Left ventricle myocardium inferior (tissue), 1 donor: ENCODE measurements at places on chromosomes 7 and 10. TPM values are rescaled to one million over a fixed set of nuclear protein-coding genes. Genes with fewer than 3 reads are reported as not detected.

EGR2 gene
- total RNA-seq, result 0.52 TPM

GRCh38 chr10:103241262-103242011 is 4.2 kb upstream of the RPEL1 start:
- DNase-seq, result no peak
- H3K4me1 ChIP-seq, result peaks cover 8% of the 10 kb centered on the region
- peak overlapping the region; percentile 30 for H3K27ac ChIP-seq
- no peaks in the 10 kb centered on the region for H3K27me3 ChIP-seq
- no peak overlapping the region for H3K4me3 ChIP-seq

- H3K4me3 ChIP-seq, result peak overlapping the region; percentile 64
- H3K27me3 ChIP-seq, result no peaks in the 10 kb centered on the region
- peaks cover 36% of the 10 kb centered on the region for H3K4me1 ChIP-seq
- peak overlapping the region; percentile 83 for H3K27ac ChIP-seq
Measured at GRCh38 chr10:112375721-112376395, 1.9 kb downstream of the ACSL5 start.

DNA sequence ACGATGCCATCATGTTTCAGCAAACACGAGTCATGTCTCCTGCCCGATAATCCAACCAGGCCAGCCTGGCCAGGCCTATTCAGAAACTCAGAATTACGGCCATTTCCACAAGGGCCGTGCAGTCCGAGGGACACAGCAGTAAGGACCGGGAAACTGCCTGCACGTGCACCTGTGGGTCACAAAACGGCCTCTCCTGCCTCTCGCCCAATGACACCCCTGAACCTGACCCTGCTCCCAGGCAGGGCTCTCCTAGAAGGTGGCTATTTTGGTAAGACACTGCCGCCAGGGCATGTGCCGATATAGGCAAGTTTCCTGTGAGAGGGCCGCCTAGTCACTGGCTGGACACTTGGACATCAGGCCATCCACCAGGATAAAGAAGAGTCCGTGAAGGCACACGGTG is 196.7 kb downstream of the TCERG1L start:
- no peak overlapping the region for H3K27ac ChIP-seq
- H3K4me1 ChIP-seq, result no peaks in the 10 kb centered on the region
- no peak for DNase-seq
- no peaks in the 10 kb centered on the region for H3K36me3 ChIP-seq
- no peak overlapping the region for H3K4me3 ChIP-seq

GRCh38 chr10:59870152-59870551 is 36.2 kb downstream of the CCDC6 start:
- H3K4me3 ChIP-seq, result no peak overlapping the region
- peaks cover 47% of the 10 kb centered on the region for H3K4me1 ChIP-seq
- no peaks in the 10 kb centered on the region for H3K36me3 ChIP-seq
- no peak overlapping the region for H3K27ac ChIP-seq
